Amniotic stem cell (primary cell): ENCODE measurements at places on chromosomes 7 and 10.
A peak's percentile ranks its signal among the peaks of the same experiment; 100 is the strongest.

DNA sequence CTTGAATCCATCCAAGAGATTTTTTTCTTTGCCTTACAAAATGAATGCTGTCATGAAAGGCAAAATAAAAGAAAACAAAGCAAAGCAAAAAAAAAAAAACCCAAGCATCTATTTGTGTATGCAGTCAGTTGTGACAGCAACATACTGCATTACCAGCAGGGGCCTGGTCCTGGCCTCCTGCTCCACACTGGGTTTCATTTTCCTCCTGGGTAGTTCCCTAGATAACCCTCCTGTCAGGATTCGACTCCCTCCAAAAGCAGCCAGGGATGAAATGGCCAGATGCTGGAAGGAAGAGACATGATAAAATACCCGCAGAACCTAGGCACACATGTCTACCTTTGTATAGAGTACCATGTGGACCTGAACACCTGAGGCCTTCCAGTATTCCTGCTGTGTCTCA, 148.6 kb downstream of the NRCAM start:
- no peak for DNase-seq

- no peak for DNase-seq
These were observed 25.1 kb downstream of the ALOX5 start for GRCh38 chr10:45399113-45399512.

- no peak for DNase-seq
These were observed 208.5 kb downstream of the EBF3 start for GRCh38 chr10:129755621-129756020.

- peak; percentile 70 for DNase-seq
These were observed 235.0 kb upstream of the PLPP4 start for GRCh38 chr10:120221873-120222485.

GRCh38 chr7:87878208-87878735, 2.0 kb downstream of the DBF4 start:
- DNase-seq, result no peak

DNA sequence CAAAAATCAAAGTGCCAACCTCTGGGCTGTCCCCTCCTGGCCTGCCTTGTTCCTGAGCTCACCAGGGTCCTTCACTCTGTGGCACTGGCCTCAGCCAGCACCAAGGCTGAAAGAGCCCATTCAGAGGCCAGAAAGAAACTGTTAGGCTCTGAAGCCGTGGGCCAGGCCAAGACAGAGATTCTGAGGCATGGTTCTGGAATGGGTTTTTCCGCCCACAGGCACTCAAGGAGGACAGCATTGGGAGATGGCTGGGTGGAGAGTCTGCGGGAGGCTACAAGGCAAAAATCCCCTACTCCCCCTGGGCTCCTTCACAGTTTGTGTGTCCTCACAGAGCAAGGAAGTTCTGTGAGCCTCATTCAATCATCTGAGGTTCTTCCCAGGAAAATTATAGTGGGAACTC, 31.7 kb downstream of the GRIFIN start:
- DNase-seq, result peak; percentile 63

DNA sequence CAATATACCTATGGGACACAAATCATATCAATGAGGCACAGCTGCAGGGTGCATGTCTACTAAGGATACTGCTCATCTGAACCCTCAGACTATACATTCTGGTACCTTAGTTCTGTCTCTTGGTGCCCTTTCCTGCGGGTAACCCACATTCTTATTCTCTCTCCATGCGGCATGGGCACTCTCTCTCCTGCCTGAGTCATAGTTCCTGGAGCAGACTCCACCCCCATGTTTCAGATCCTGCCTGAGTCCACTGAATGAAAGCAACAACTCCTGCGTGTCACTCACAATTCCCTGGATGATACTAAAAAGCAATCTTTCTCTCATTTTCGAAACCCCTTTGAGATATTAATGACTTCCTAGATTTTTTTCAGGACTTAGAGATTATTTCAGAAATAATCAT, 653.1 kb upstream of the C7orf33 start:
- no peak for DNase-seq

- no peak for DNase-seq
These were observed 179.4 kb downstream of the CNTNAP2 start for GRCh38 chr7:146296028-146296427.

DNA sequence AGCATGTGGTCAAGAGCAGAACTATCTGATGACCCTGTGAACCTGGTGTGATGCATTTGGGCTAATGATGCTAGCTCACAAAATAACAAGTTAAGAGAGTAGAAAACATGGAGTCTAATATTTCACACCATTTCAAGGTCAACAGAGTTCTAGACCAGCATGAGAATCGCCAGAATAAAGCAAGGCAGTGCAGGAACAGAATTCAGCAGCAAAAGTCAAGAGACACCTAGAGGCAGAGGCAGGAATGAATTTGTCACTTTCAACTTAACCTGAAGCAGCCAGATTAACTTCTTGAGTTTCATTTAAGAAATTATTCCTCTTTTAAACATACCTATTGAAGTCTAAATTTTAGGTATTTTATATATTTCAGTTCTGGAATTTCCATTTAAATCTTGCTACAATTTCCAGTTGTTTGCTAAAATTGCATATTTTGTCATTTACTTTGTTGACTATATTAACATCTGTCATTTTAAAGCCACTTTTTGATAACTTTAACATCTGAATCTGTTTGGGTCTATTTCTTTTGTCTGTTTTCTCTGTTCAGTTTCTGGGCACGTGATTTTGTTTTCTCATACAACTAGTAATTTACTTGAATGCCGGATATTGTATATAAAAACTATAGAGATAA, 44.2 kb upstream of the PRSS58 start:
- DNase-seq, result no peak

DNA sequence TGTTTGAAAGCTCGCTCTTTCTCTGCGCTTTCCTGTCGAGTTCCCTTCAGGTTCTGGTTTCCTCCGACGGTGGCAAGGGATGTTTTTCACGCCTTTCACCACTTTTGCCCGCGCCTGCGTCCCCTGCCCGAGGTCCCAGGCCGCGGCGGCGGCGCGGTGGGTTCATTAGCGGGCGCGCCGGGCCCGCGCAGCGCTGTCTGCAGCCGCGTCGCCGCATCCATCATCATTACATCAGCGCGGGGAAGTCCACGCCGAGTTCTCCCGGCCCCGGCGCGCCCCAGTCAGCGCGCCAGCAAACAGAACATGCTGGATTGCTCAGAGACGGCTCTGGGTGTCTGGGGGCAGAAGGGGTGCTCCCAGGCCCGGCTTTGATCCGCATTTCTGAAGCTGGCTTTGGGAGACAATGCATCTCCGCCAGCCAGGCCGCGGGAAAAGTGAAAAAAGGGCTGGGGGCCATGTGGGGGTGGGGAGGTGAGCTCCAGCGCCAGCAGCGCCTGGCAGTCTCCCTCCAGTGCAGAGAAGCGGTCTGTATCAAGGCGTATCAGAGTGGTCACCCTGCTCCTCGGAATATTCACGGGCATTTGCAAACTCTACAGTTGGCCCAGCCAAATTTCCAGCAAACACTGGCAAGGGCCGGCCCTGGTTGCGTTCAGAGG, 8.9 kb downstream of the GLI3 start:
- DNase-seq, result no peak

- DNase-seq, result peak; percentile 93
These were observed 11.7 kb upstream of the VIM start for GRCh38 chr10:17216217-17216900.

GRCh38 chr7:69654381-69654780, 56.1 kb downstream of the AUTS2 start:
- no peak for DNase-seq

DNA sequence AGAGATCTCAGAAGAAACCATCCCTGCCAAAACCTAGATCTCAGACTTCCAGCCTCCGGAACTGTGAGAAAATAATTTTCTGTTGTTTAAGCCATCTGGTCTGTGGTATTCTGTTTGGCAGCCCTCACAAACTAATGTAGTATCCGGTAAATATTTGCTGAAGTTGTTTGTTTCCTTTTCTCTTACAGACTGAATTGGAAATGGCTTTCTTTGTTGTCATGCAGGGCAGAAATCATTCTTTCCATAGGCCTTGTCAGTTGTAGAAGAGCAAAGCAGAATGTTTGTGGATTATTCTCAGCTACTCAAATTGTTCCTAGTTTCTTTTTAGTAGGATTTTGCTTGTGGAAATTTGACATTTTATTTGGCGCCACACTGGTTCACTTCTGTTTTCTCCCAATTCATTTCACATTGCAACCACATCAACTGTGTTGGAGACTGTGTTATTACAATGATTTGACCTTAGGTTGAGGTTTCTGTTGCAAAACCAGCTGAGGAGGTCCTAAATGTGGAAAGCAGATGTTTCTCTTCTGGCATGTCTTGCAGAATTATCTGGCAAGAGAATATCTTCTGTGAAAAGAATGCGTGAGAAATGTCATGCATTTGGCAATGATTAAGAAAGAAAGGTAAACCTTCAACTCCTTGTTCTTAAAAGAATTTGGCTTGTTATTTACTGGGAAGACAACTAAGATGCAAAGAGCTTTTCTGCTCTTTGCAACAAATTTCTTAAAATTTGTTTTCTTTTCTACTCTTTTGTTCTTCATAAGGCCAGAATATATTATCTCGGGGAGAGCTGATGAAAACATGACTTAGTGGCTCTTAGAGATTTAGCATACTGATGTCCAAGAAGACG, 25.8 kb downstream of the ACTA2 start:
- DNase-seq, result no peak

DNA sequence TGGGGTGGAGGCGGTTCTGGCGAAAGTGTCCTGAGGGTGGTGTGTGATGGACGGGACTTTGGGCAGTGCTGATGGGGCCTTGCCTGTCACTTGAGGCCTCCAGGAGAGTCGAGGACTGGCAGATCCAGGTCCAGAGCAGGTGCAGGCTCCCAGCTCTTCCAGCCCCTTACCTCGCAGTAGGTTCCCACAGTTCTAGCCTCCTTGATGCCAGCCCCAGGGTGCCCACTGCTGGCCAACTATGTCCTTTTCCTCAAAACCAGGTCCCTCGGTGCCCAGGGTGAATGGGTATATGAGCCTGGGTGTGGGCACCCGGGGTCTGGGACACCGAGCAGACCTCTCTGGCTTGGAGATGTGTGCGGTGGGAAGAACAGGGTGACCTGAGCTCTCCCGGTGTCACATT, 8.3 kb downstream of the FAM20C start:
- no peak for DNase-seq

- DNase-seq, result no peak
These were observed 55.6 kb upstream of the MKLN1 start for GRCh38 chr7:131272086-131272485.
